Endodermal cell (in vitro differentiated cells): ENCODE measurements at places on chromosomes 2 and 18. TPM values are rescaled to one million over a fixed set of nuclear protein-coding genes. Genes with fewer than 3 reads are reported as not detected.

The REG1B gene
- total RNA-seq = not detected in 2 replicates

The STAT4 gene
- 6.9 to 8.8 TPM (median 8.4 TPM) in 3 replicates for total RNA-seq

The GALNT5 gene
- total RNA-seq = 0.05 TPM in 1 of 2 replicates, not detected in the other

The UGT1A5 gene
- total RNA-seq = not detected in 2 replicates

The NETO1 gene
- total RNA-seq = 6.5 to 12.8 TPM (median 11.2 TPM) in 3 replicates

The OTOS gene
- not detected in 3 replicates for total RNA-seq

The ZNF521 gene
- 21.4 to 39.5 TPM (median 26.0 TPM) in 3 replicates for total RNA-seq

The BUB1 gene
- 68.3 and 68.6 TPM in 2 replicates for total RNA-seq

- peaks cover 6% of the 10 kb centered on the region for H3K4me1 ChIP-seq
- H3K27me3 ChIP-seq = no peaks in the 10 kb centered on the region
- no peak overlapping the region for H3K27ac ChIP-seq
- no peaks in the 10 kb centered on the region for H3K36me3 ChIP-seq
Measured at GRCh38 chr18:69759046-69759445, 188.6 kb downstream of the CD226 start.

- peaks cover 63% of the 10 kb centered on the region for H3K36me3 ChIP-seq
- peak overlapping the region; percentile 89 for H3K27ac ChIP-seq
- DNase-seq = no peak
- H3K27me3 ChIP-seq = no peaks in the 10 kb centered on the region
- H3K4me3 ChIP-seq = peak overlapping the region; percentile 91
- H3K4me1 ChIP-seq = peaks cover 2% of the 10 kb centered on the region
Measured at GRCh38 chr2:108786008-108786353, 590 bp upstream of the CCDC138 start.

- H3K4me1 ChIP-seq = no peaks in the 10 kb centered on the region
- no peak overlapping the region for H3K4me3 ChIP-seq
- no peaks in the 10 kb centered on the region for H3K27me3 ChIP-seq
- H3K36me3 ChIP-seq = no peaks in the 10 kb centered on the region
Measured at GRCh38 chr2:240500561-240501423, 57.0 kb downstream of the ANKMY1 start.

DNA sequence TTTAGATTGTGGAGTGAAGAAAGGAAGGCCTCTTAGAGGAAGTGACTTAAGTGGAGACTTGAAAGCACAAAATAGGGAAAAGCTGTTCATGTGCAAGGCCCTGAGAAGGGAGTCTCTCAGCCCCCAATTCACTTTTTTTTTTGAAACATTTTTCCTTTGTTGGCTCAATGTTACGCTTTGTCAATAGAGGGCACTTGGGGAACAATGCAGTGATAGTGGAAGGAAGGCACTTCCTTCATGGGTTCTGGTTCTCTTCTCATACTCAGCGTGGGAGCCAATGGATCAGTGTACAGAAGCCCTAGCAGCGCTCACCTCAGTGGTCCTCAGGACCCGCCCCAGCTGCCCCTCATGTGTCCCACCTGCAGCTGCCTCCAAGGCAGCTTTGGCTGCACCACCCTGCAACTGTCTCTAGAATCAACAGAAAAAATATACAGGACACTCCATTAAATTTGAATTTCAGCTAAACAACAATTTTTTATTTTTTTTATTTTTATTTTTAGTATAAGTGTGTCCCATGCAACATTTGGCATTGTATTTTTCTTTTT lies 8.6 kb upstream of the C2orf42 start:
- no peaks in the 10 kb centered on the region for H3K27me3 ChIP-seq
- no peak overlapping the region for H3K27ac ChIP-seq
- DNase-seq = no peak
- H3K4me1 ChIP-seq = no peaks in the 10 kb centered on the region
- H3K4me3 ChIP-seq = no peak overlapping the region
- H3K36me3 ChIP-seq = no peaks in the 10 kb centered on the region

DNA sequence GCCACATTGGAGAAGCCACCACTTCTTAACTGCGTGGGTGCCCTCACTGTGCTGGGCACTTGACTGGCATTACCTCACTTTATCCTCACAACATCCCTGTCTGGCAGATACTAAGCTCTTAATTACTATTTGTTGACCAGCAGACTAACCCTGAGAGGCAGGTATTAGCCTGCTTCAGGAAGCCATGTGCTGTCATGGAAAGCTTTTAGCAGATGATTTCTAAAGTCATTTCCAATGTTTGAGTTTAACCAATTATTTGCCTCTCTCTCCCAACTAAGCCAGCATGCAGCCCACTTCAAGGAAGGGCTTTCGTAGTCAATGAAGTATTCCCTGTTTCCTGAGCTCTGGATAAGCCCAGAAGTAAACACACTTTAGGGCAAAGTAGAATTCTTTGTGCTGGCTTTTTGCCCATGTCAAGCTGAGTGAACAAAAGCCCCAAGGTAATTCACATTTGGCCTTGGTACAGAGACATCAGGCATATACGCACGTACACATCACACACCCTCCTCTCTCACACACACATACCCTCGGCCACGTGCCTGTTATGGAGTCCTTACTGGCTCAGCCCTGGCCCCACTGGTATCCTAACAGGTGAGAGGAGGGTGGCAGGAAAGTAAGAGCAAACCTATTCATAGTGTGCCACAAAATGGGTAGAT lies 108.6 kb downstream of the C1D start:
- H3K36me3 ChIP-seq = no peaks in the 10 kb centered on the region
- peaks cover 13% of the 10 kb centered on the region for H3K4me1 ChIP-seq
- no peak overlapping the region for H3K27ac ChIP-seq
- H3K4me3 ChIP-seq = peak overlapping the region; percentile 51
- peak; percentile 59 for DNase-seq

DNA sequence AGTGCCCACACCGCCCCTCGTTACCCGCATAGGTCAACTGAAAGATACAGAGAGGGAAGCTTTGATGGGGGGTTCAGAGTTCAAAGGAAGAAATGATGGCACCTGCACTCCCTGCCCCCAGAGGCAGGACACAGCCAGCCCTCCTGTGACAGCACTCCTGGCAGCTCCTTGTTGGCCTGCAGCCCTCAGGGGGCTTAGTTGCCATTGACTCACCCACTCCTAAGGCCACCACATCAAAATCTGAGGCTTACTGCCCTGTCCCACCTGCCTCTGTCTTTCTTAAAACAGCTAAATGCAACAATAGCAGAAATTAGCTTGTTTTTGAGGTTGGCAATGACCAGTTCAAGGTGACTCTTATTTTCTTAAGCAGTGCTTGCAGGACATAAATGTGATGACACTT lies 31.6 kb upstream of the SLC35F6 start:
- H3K4me3 ChIP-seq = no peak overlapping the region
- DNase-seq = no peak
- H3K4me1 ChIP-seq = no peaks in the 10 kb centered on the region

GRCh38 chr18:62494764-62495163 lies 28.1 kb upstream of the ZCCHC2 start:
- H3K36me3 ChIP-seq = no peaks in the 10 kb centered on the region
- no peaks in the 10 kb centered on the region for H3K4me1 ChIP-seq
- peaks cover 70% of the 10 kb centered on the region for H3K27me3 ChIP-seq
- DNase-seq = no peak
- no peak overlapping the region for H3K4me3 ChIP-seq

GRCh38 chr2:83388804-83389203 lies 1070.3 kb downstream of the SUCLG1 start:
- no peak overlapping the region for H3K4me3 ChIP-seq
- H3K27me3 ChIP-seq = no peaks in the 10 kb centered on the region
- no peak for DNase-seq
- no peaks in the 10 kb centered on the region for H3K4me1 ChIP-seq

DNA sequence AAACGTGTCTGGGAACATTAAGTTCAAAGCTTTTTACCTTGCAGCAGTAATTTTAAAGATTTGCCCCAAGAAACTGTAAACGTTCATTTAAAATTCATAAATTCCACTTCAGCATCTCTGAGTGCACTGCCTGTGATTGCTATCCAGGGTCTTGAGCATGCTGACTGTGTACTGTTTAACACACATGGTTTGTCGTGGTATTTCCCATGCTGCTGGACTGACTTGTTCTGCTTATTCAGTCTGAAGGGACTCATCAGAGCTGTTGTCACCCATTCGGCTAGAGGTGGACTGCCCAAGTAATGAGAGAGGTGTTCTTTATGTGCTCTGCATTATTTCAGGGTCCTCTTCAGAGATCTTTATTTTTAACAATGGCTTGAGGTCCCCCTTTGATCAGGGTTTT lies 53.1 kb downstream of the RHBDD1 start:
- H3K27me3 ChIP-seq = no peaks in the 10 kb centered on the region
- no peak overlapping the region for H3K27ac ChIP-seq
- no peak for DNase-seq
- no peak overlapping the region for H3K4me3 ChIP-seq
- no peaks in the 10 kb centered on the region for H3K36me3 ChIP-seq

- peak; percentile 79 for DNase-seq
- peaks cover 5% of the 10 kb centered on the region for H3K4me1 ChIP-seq
- H3K4me3 ChIP-seq = peak overlapping the region; percentile 85
- peaks cover 4% of the 10 kb centered on the region for H3K27me3 ChIP-seq
Measured at GRCh38 chr18:70288171-70288850, 534 bp upstream of the SOCS6 start.

- H3K27ac ChIP-seq = peak overlapping the region; percentile 72
- H3K4me1 ChIP-seq = no peaks in the 10 kb centered on the region
- H3K36me3 ChIP-seq = peaks cover 20% of the 10 kb centered on the region
- DNase-seq = no peak
Measured at GRCh38 chr2:6993229-6993640, 76.0 kb downstream of the RNF144A start.

GRCh38 chr18:47915930-47916329 lies 14.5 kb downstream of the SMAD2 start:
- peaks cover 27% of the 10 kb centered on the region for H3K4me1 ChIP-seq
- H3K27ac ChIP-seq = no peak overlapping the region
- H3K4me3 ChIP-seq = no peak overlapping the region
- DNase-seq = no peak
- H3K36me3 ChIP-seq = peaks cover 70% of the 10 kb centered on the region
- no peaks in the 10 kb centered on the region for H3K27me3 ChIP-seq

GRCh38 chr18:26307161-26307773 lies 81.0 kb downstream of the TAF4B start:
- no peaks in the 10 kb centered on the region for H3K27me3 ChIP-seq
- H3K27ac ChIP-seq = no peak overlapping the region
- H3K4me1 ChIP-seq = peaks cover 2% of the 10 kb centered on the region
- DNase-seq = peak; percentile 60
- H3K4me3 ChIP-seq = no peak overlapping the region

DNA sequence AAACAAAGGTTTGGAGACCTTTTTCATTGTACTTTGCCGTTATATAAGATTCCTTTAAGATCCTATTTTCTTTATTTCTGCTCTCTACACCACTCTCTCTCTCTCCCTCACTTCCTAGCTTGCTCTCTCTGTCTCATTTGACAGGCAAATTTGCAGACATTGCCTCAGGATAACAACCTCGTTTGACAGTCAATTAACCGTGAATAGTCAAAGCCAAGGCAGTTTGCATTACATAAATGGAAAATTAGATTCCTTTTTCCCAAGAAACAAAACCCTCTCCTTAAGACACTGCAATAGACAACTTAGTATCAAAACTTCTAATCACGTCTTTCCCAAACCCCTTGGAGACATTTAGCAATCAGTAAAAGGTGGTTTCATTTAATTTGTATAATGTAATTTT lies 7.4 kb downstream of the SKOR2 start:
- no peak overlapping the region for H3K4me3 ChIP-seq
- no peak overlapping the region for H3K27ac ChIP-seq
- H3K36me3 ChIP-seq = no peaks in the 10 kb centered on the region

- H3K4me1 ChIP-seq = peaks cover 10% of the 10 kb centered on the region
- DNase-seq = peak; percentile 74
- H3K36me3 ChIP-seq = peaks cover 82% of the 10 kb centered on the region
- H3K27me3 ChIP-seq = no peaks in the 10 kb centered on the region
- no peak overlapping the region for H3K4me3 ChIP-seq
Measured at GRCh38 chr2:205733648-205734047, 51.3 kb downstream of the NRP2 start.

DNA sequence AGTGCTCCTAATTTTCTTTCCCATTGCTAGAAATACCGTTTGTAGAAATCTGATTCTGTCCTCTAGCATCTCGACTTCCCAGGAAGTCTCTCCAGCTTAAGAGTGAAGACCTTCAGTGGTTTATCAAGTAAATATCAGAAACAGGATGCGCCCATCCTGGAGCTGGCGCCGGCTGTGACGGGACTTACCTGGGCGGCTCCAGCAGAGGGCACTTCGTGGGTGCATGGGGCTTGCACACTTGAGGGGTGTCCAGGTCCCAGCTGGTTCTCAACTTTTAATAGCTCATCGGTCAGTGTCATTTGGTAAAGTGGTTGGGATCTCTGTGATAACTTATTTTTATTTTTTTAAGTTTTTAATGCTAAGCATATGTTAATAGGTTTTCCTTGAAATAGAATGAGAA lies 167.0 kb upstream of the TPO start:
- H3K4me3 ChIP-seq = no peak overlapping the region
- no peaks in the 10 kb centered on the region for H3K27me3 ChIP-seq
- peak; percentile 63 for DNase-seq
- H3K36me3 ChIP-seq = no peaks in the 10 kb centered on the region

GRCh38 chr2:43005975-43006833 lies 213.8 kb upstream of the HAAO start:
- no peaks in the 10 kb centered on the region for H3K27me3 ChIP-seq
- peak; percentile 25 for DNase-seq
- H3K27ac ChIP-seq = no peak overlapping the region
- no peak overlapping the region for H3K4me3 ChIP-seq
- no peaks in the 10 kb centered on the region for H3K36me3 ChIP-seq
- peaks cover 12% of the 10 kb centered on the region for H3K4me1 ChIP-seq

- DNase-seq = peak; percentile 77
- H3K4me3 ChIP-seq = no peak overlapping the region
- H3K27ac ChIP-seq = peak overlapping the region; percentile 36
- no peaks in the 10 kb centered on the region for H3K27me3 ChIP-seq
- no peaks in the 10 kb centered on the region for H3K36me3 ChIP-seq
- peaks cover 4% of the 10 kb centered on the region for H3K4me1 ChIP-seq
Measured at GRCh38 chr18:8982416-8983183, 119.9 kb upstream of the NDUFV2 start.

GRCh38 chr2:168684921-168685599 lies 117.4 kb upstream of the NOSTRIN start:
- no peak overlapping the region for H3K27ac ChIP-seq
- no peak overlapping the region for H3K4me3 ChIP-seq
- no peaks in the 10 kb centered on the region for H3K36me3 ChIP-seq
- peaks cover 10% of the 10 kb centered on the region for H3K4me1 ChIP-seq
- DNase-seq = no peak

DNA sequence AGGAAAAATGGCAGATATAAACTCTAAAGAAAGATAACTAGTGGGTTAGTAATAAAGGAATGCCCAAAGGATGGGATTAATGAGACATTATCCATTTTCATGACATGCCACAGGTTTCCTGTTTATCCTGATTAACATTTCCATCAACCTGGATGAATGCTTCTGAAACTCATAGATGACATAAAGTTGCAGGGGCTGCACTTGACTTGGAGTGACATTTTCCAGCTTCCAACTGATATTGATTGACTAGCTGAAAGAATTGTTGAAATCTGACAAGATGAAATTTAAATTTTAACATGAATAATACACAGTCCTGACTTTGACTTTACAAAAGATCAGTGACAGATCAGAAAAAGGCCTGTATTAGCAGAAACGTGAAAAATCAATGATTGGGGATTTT lies 214.2 kb downstream of the DCC start:
- H3K36me3 ChIP-seq = no peaks in the 10 kb centered on the region
- no peak for DNase-seq
- H3K27me3 ChIP-seq = no peaks in the 10 kb centered on the region
- H3K27ac ChIP-seq = no peak overlapping the region
- no peak overlapping the region for H3K4me3 ChIP-seq
- no peaks in the 10 kb centered on the region for H3K4me1 ChIP-seq

GRCh38 chr2:17827316-17827715 lies 11.1 kb downstream of the MSGN1 start:
- no peaks in the 10 kb centered on the region for H3K4me1 ChIP-seq
- no peak overlapping the region for H3K27ac ChIP-seq
- DNase-seq = no peak
- H3K4me3 ChIP-seq = no peak overlapping the region

GRCh38 chr2:150174056-150174805 lies 313.2 kb downstream of the RND3 start:
- H3K4me3 ChIP-seq = no peak overlapping the region
- no peaks in the 10 kb centered on the region for H3K36me3 ChIP-seq
- no peaks in the 10 kb centered on the region for H3K27me3 ChIP-seq
- no peak overlapping the region for H3K27ac ChIP-seq
- DNase-seq = no peak
